ENCODE measurements at places on chromosomes 6 and 20.

GRCh38 chr6:162773996-162774395 is 46.2 kb downstream of the PACRG start:
- no peak for DNase-seq

- DNase-seq = no peak
These were observed 10.8 kb upstream of the ADA start for GRCh38 chr20:44662261-44662660.

- no peak for DNase-seq
These were observed 20.5 kb upstream of the TBC1D32 start for GRCh38 chr6:121354764-121355163.

GRCh38 chr6:136752554-136752953 is 39.7 kb downstream of the MAP3K5 start:
- DNase-seq = no peak

GRCh38 chr6:4560221-4561077 is 215.8 kb upstream of the CDYL start:
- DNase-seq = no peak

DNA sequence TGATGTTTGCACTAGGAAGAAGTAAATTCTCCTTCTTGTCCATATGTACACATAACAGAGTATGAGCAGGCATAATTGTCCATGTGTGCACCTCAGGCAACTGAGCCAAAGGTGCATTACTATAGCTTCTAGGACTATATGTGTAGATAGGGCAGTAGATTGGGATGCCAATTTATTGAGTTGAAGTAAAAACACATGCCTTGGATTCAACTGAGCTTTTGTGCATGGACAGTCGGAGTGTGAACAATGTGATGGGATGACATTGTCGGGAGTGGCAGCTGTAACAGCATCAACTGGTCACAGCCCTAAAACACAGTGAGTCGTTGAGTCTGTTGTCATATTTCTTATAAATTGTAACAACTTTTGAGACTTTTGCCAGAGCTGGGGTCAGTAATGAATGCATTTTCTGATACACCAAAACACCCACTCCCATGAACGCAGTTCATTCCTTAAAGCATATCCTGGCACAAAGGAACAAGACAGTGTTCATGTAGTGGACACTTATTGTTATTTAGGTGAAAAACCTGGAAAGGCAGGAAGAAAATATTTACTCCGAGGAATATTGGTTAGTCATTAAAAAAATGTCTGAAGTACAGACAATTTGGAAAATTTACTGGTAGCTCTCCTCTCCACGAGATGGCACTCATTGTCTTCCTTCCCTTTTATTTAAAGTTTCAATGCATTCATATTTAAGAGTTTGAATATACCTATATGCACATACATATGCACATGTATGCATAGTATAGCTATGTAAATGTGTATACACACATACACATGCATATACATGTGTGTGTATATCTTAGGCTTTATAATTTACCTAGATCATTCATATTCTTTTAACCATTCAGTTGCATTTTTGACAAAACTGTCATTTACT is 302.0 kb upstream of the STXBP5 start:
- DNase-seq = no peak

DNA sequence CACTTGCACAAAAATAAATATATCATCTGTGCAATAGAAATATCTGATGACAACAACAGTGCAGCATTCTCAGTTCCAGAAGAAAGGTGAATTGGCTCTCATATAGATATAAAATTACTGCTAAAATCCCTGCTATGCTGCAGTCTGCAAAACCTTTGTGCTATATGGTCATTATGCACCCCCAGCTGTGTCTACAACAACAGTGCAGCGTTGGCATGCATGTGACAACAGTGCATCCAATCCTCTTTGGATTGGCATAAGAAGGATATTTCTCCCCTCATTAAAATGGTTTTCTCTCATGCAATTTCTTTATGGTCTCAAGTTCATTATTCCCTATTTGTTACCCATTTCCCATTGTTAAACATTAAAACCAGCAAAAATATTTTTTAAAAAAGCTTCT is 23.1 kb downstream of the OR2B6 start:
- DNase-seq = no peak

- DNase-seq = no peak
These were observed 17.2 kb downstream of the SH3BGRL2 start for GRCh38 chr6:79648328-79648727.

DNA sequence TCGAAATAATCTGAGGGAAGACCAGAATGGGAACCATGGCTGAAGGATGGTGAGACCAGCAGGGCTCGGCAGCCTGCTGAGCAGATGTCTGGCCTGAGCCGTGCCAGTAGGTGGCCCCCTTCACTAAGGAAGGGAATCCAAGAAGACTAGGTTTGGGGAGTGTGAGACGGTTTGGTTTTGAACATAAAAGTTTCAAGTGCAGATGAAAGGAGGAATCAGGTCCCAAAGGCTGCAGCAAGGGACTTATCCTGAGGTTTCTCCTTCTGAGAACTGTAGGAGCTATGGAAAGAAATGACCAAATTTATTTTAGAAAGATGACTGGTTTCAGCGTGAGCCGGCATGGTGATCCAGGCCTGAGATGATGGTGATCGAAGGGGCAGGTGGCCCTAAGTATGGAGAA is 4.6 kb upstream of the OSER1 start:
- DNase-seq = no peak

- no peak for DNase-seq
These were observed 360.0 kb downstream of the CD83 start for GRCh38 chr6:14477559-14477958.

DNA sequence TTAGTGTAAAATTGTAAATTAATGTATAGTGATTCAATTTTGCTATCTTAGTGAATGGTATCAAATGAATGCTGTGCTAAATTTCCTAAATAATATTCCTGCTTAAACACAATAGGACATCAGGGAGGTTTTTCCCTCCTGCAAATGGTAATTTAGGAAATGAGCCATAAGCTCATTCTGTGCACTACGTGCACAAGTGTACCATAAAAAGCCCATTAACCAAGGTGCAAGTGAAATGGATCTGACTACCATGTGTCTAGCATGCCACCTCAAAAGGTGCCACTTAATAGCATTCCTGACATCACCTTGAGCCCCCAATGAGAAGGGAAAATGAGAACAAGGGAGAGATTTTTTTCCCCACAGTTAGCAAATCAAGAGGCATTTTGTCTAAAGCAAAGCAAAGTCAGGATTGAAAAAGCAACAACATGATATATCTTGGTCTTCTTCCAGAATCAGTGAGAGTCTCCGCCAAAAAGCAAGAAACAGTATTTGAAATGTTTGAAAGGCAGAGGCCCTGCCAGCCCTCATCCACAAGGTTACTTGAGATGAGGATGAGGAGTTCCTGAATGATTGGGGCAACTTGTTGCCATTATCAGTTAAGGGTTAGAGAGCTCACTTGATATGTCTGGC is 334.2 kb upstream of the RSPO3 start:
- DNase-seq = no peak

- no peak for DNase-seq
These were observed 586 bp upstream of the NUP153 start for GRCh38 chr6:17707371-17707651.

DNA sequence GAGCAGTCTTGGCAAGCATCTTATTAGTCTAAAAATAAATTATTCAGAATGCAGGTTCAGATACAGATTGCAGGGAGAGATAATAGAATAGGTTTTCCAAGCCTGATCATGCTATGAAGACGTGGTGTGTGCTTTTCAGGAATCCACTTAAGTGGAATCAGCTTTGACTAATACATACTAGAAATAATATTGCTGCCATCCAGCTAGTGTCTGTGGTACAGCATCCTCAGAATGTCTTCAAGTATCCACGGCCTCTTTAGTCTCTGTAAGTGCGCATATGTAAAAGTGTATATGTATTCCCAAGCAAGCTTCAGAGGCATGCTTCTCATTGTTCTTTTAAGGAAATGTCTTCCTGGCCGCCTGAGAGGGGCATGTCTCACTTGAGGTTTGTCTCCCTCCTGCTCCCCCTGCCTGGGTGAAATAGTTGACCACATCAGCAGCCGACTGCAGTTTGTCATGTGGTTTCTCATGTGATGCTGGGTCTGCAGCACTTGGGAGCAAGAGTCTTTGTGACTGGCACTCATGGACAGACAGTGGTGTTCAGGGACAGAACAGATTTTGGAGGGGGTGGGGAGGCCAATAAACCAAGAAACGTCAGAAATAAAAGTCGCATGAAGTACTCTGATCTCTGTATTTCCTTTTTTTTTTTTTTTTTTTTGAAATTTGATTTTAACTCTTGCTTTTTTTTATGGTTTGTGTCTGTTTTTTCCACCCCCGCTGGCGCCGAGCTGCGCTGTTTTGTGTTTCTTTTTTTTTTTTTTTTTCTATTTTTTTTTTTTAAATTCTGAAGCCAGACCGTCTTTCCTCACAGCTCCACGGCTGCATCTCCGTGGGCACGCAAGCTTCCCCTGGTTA is 150.8 kb downstream of the PRL start:
- DNase-seq = no peak

DNA sequence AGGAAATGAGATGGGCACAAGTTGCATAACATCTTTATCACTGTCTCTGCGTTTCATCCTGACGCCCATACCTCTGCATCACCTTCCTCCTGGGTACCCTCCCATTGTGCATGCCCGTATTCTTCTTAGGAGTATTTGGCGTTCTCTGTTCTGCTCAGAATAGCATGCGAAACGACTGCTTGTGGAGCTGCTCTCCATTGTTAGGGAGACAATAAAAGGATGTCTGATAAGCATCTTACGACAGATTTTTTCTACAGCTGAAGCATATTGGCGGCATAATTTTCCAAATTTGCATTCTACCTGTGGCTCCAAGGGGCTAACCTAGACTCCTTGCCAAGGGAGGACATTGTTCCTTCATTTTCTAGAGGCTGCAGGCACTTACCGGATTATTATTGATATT is 118.6 kb downstream of the EDN1 start:
- DNase-seq = no peak

DNA sequence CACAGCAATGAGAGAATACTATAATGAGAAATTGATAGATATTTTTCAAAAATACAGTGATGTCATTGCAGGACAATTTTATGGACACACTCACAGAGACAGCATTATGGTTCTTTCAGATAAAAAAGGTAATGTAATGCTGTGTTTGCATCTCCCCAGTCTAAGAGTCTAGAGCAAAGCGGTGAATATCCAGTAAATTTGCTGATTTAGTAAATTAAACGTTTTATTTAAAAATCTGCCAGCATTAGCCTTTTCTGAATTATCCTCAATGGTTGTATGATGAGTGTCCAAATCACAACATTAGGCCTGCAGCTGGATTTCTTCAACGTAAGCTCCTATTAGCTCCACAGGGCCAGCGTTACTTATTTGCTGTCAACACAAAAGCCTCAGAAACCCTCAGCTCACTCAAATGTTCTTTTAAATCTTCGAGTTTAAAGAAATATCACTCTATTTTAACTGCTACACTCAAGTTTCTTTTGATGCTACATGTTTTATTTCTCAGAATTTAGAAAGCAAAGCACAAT is 16.0 kb downstream of the SMPDL3A start:
- no peak for DNase-seq

- DNase-seq = no peak
These were observed 2.6 kb downstream of the COL19A1 start for GRCh38 chr6:69868961-69869360.

- no peak for DNase-seq
These were observed 140.7 kb upstream of the ZFP64 start for GRCh38 chr20:52332230-52332629.

DNA sequence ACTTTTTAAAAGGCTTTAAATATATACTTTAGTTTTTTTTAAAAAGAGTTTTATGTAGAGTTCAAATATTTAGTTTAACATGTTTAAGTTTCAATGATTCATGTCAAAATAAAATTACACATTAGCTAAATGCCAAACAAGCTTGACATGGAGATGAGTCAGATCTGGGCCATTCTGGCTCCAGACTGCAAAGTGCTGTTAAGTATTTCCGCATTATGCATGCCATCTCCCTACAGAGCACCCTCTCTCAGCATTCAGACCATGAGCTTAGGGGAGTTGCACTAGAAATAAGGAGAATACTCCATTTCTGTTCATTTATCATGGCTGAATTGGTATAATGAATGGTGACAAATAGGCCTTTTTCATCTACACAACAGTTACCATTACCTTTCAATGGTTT is 21.5 kb upstream of the HS3ST5 start:
- DNase-seq = no peak

- DNase-seq = no peak
These were observed 315.0 kb downstream of the GMDS start for GRCh38 chr6:1930356-1930755.

DNA sequence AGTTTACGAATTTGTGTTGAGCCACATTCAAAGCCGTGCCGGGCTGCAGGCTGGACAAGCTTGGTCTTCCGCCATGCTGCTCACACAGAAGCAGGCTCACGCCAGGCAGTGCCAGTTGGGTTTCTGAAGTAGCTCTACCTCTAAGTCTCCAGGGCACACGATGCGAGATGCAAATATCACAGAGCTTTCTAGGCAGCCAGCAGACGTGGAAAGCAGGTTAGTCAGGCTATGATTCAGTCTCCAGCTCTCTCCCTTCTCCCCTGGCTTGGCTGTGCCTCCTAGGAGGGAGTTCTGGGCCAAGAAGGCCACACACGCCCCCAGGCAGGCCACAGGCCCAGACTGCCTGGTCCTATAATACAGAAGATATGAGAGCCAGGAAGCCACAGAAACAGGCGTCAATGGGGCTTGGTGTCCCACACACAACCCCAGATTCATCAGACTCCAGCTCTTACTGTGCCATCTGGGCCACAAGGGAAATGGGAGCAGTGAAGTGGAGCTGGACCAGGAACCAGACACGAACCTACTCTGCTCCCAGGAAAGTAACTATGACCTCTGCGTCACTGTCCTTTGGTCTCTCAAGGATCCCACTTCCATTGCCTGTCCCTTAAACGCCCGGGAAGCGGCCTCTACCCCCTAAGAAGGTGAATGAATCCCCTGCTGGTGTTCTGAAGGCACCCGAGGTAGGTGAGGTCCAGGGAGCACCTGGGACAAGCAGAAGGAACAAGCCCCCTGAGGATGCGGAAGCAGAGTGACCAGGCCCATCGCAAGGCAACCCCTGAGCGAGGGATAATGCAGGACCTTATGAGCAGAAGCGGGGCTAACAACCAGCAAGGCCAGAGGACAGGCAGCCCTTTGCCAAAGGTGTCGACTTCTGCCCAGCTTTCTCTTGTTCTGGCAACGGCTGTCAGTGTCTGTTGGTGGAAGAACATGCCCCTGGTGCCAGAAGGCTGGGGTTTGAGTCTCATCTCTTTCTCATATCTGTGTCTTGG is 61.2 kb downstream of the GFOD1 start:
- no peak for DNase-seq

DNA sequence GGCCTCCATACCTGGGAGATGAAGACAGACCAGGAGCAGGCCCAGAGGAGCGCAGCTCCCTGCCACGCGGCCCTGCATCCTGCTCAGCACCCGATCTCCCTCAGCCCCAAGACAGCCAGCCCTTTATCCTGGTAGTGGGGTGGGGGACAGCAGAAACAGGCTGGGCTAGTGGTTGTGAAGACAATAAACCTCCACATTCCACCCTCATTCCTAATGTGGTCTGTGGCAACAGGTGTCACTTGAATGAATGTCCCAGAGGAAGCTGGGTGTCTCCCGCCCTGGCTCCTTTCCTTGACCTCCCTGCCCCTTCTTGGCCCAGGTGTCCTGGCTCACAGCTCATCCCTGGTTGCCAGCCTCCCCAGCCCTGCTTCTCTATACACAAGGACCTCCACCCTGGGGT is at the start of gene C6orf15:
Gene C6orf15 (minus strand): TSS at position 98 of the 400 bp plus-strand sequence. CDS start 20 bp downstream, at position 78.
- DNase-seq = no peak

- DNase-seq = no peak
These were observed 1.4 kb upstream of the MUC21 start for GRCh38 chr6:30981942-30982772.
